Melanocyte of skin (primary cell): ENCODE measurements at places on chromosomes 11 and 22. TPM values are rescaled to one million over a fixed set of nuclear protein-coding genes. Genes with fewer than 3 reads are reported as not detected.

Gene FERMT3
- 41.3 and 65.4 TPM in 2 replicates for total RNA-seq

Gene TTC36
- total RNA-seq: 0.77 TPM in 1 of 2 replicates, not detected in the other

Gene TMEM45B
- not detected in 2 replicates for total RNA-seq

Gene UPB1
- under 0.01 TPM in 1 of 2 replicates, not detected in the other for total RNA-seq

Gene OR5P2
- total RNA-seq: not detected in 2 replicates

Gene PLEKHA7
- total RNA-seq: 0.15 and 1.00 TPM in 2 replicates

Gene MYOD1
- not detected in 2 replicates for total RNA-seq

Gene CATSPERZ
- total RNA-seq: 0.67 TPM in 1 of 2 replicates, not detected in the other

Gene AMBRA1
- total RNA-seq: 40.0 and 42.0 TPM in 2 replicates

Gene OR8A1
- total RNA-seq: not detected in 2 replicates
